ENCODE measurements at places on chromosomes 6 and 20.

DNA sequence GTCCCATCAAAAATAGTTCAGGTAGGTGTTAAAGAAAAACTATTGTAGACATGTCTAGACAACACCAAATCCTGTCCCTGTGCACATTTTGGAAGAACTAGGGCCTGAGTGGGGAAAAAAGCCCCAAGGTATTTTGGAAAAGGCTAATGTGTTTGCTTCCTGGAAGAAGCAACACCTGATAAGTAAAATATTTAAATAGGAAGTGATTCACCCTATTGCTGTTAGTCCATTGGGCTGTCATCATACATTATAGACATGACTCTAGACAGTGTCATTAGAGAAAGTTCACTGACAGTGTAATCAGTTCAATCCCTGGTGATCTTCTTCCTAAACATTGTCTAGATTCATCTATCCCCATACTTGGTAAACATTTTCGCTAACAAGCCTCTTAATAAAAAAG lies 465.3 kb downstream of the CBLN4 start:
- DNase-seq = no peak
- no peak overlapping the region for H3K4me3 ChIP-seq
- no peaks in the 10 kb centered on the region for H3K27me3 ChIP-seq
- H3K4me1 ChIP-seq = no peaks in the 10 kb centered on the region
- H3K27ac ChIP-seq = no peak overlapping the region
- no peaks in the 10 kb centered on the region for H3K36me3 ChIP-seq

- no peaks in the 10 kb centered on the region for H3K4me1 ChIP-seq
- H3K27me3 ChIP-seq = no peaks in the 10 kb centered on the region
- H3K4me3 ChIP-seq = no peak overlapping the region
- DNase-seq = no peak
These were observed 125.8 kb upstream of the SPTLC3 start for GRCh38 chr20:12882832-12883506.

DNA sequence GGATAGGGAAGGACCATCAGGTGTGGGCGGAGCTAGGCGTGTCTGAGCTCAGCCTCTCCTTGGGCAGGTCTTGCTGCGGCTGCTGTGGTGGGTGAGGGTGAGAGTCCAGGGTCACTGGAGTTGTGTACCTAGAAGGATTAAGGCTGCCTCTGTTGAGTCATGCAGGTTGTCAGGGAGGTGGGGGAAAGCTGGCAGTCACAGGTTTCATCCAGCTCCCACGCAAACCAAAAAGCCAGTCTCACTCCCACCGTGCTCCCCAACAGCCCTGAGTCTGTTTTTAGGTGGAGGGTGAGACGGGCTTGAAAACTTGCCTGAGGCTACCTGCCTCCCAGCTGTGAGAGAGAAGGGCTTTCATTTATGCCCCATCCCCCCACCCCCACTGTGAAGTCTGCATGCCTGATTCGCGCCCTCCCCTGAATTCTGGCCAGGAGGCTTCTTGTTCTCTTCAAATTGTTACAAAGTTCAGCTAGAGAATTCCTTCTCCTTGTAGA lies 161.5 kb downstream of the MYLK4 start:
- H3K4me3 ChIP-seq = no peak overlapping the region
- H3K27ac ChIP-seq = no peak overlapping the region
- DNase-seq = no peak
- H3K36me3 ChIP-seq = no peaks in the 10 kb centered on the region
- H3K4me1 ChIP-seq = peaks cover 3% of the 10 kb centered on the region
- H3K27me3 ChIP-seq = no peaks in the 10 kb centered on the region

- H3K4me3 ChIP-seq = no peak overlapping the region
- no peak for DNase-seq
- H3K36me3 ChIP-seq = no peaks in the 10 kb centered on the region
- no peaks in the 10 kb centered on the region for H3K27me3 ChIP-seq
- peaks cover 2% of the 10 kb centered on the region for H3K4me1 ChIP-seq
These were observed 34.7 kb upstream of the ASCC3 start for GRCh38 chr6:100915876-100916275.

DNA sequence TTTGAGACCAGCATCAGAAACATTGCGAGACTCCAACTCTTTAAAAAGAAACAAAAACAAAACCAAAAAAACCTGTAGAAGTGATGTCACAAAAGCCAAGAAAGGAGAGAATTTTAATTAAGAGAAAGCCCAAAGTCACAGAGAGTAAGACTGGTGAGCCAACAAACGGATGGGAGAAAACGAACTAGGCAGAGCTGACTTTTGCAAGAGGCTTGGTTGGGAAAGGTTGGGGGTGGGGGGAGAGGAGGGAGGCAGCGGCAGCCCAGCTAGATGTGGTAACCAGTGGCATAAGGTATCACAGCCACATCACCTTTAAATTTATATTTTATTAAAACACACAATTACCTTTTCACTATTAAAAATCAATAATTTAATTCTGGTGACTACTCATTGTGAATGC lies 23.5 kb downstream of the NOL7 start:
- no peak for DNase-seq
- no peaks in the 10 kb centered on the region for H3K4me1 ChIP-seq
- no peaks in the 10 kb centered on the region for H3K36me3 ChIP-seq
- no peaks in the 10 kb centered on the region for H3K27me3 ChIP-seq
- H3K27ac ChIP-seq = no peak overlapping the region
- no peak overlapping the region for H3K4me3 ChIP-seq

DNA sequence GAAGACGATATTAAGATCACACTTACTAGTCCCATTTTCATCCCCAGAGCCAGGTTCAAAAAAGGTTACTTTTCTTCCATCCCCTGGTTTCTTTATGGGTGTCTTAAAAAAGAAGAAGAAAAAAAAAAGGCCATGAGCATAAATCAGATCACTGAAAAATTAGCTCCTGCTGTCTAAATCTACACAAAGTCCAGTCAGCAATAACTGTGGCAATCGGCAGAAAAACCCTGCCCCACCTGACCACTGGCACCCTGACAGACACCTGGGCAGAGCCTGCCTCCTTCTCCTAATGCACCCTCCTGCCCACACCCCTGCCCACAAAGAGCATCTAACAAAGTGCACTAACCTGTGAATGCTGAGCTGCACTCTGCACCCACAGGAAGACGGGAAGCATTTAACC lies 69.8 kb downstream of the STAU1 start:
- H3K27ac ChIP-seq = no peak overlapping the region
- H3K36me3 ChIP-seq = peaks cover 28% of the 10 kb centered on the region
- no peak for DNase-seq

- H3K4me3 ChIP-seq = no peak overlapping the region
- no peaks in the 10 kb centered on the region for H3K4me1 ChIP-seq
- H3K27ac ChIP-seq = no peak overlapping the region
- DNase-seq = no peak
These were observed 23.5 kb downstream of the ZFP64 start for GRCh38 chr20:52168116-52168515.

DNA sequence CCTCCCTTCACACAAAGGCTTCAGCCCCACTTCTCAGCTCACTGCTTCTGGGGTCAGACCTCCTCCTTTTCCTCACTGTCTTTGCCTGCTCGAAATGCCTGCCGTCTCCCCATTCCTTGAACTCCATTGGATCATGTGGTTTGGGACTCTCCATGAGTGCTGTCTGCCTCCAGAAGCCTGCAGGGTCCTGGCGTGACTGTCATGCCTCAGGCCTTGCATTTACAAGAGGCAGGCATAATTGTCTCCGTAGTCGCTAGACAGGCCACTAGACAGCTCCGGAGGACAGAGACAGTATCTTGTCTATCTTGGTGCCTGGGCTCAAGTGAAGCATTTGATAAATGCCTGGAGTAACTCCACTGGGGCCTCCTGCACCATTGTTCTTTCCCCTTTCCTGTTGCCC lies 15.3 kb downstream of the PNLDC1 start:
- H3K27me3 ChIP-seq = no peaks in the 10 kb centered on the region
- H3K4me1 ChIP-seq = no peaks in the 10 kb centered on the region
- H3K27ac ChIP-seq = no peak overlapping the region
- no peak for DNase-seq
- no peak overlapping the region for H3K4me3 ChIP-seq

GRCh38 chr20:17843246-17844132 lies 125.1 kb downstream of the SNX5 start:
- H3K27me3 ChIP-seq = no peaks in the 10 kb centered on the region
- H3K4me1 ChIP-seq = no peaks in the 10 kb centered on the region
- DNase-seq = no peak
- no peak overlapping the region for H3K4me3 ChIP-seq
- H3K27ac ChIP-seq = no peak overlapping the region
- no peaks in the 10 kb centered on the region for H3K36me3 ChIP-seq

- no peaks in the 10 kb centered on the region for H3K4me1 ChIP-seq
- no peak overlapping the region for H3K27ac ChIP-seq
- no peaks in the 10 kb centered on the region for H3K27me3 ChIP-seq
- no peak overlapping the region for H3K4me3 ChIP-seq
These were observed 46.2 kb downstream of the HACE1 start for GRCh38 chr6:104813552-104813951.

DNA sequence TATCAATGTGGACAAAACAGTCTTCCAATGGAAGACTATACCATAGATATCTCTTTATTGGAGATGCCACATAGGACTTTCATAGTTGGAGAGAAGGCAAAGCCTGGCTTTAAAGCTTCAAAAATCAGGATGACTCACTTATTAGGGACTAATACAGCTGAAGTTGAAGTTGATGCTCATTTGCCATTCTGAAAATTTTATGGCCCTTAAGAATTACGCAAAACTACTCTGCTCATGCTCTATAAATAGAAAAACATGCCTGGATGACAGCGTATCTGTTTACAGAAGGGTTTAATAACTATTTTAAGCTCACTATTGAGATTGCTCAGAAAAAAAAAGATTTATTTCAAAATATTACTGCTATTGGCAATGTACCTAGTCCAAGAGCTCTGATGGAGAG lies 155.5 kb upstream of the DST start:
- H3K4me3 ChIP-seq = no peak overlapping the region
- no peak overlapping the region for H3K27ac ChIP-seq
- no peaks in the 10 kb centered on the region for H3K36me3 ChIP-seq
- H3K27me3 ChIP-seq = no peaks in the 10 kb centered on the region
- H3K4me1 ChIP-seq = peaks cover 4% of the 10 kb centered on the region

DNA sequence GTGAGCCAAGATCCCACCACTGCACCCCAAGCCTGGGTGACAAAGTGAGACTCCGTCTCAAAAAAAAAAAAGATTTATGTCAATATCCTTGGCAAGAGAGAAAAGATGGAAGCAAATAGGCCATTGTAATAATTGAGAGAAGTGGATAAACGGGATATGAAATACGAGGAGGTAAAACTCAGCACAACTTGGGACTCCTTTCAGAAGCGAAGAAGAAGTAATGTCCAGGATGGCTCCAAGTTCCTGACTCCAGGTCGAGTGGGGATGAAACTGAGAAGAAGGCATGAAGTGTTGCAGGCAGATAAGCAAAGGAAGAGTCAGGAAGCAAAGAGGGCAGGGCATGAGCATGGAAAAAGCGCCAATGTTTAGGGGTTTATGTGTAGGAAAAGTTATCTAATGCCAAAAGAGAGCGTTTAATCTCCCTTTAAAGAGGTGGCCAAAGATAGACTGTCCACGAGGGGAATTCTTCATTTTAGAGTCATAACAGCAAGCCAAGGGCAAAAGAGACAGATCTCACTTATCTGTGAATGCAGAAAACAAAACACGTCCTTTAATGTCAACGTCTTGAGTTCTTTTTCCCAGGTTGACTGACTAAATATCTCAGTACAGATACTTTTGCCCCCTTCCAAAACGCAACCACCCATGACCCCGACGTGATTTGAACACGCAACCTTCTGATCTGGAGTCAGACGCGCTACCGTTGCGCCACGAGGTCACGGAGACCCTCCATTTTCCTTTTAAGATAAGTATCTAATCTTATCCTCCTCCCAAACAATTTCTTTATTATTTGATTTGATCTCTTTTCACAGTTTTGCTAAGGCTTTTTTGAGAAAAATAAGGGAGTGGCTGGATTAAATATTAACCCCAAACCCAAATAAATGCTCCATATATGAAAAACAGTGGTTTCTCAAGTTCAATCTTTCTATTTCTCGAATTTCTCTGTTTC lies 46.3 kb upstream of the BTN3A2 start:
- peak overlapping the region; percentile 93 for H3K4me3 ChIP-seq
- no peak overlapping the region for H3K27ac ChIP-seq
- H3K27me3 ChIP-seq = no peaks in the 10 kb centered on the region
- H3K36me3 ChIP-seq = no peaks in the 10 kb centered on the region
- no peak for DNase-seq

DNA sequence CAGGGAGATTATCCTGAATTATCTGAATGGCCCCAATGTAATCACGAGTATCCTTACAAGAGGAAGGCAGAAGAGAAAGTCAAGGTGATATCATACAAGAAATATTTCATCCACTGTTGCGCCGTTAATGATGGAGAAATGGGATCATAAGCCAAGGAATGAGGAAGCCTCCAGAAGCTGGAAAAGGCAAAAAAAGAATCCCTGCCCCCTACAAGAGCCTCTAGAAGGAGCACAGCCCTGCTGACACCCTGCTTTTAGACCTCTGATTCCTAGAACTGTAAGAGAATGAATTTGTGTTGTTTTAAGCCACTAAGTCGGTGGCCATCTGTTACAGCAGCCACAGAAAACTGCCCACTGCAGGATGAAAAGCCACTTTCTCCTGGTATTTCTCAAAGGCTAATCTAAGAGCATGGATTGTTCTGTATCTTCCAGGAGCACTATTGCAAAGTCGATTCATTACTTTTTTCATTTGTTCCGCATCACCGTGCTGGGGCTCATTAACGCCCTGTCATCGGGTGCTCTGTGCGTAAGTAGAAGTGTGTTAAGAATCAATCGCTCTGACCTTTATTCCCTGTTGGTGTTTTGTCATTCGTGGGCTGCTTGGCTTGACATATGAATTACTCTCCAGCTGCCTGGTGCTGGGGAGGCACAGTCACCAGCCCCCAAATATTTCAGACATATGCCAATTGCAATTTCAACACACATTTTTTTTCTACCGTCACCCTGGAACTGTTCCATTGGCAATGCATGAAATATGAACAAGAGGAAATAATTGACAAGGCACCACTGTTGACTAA lies 117.0 kb downstream of the PCSK2 start:
- H3K4me3 ChIP-seq = no peak overlapping the region
- no peaks in the 10 kb centered on the region for H3K36me3 ChIP-seq
- no peaks in the 10 kb centered on the region for H3K27me3 ChIP-seq
- no peak overlapping the region for H3K27ac ChIP-seq
- DNase-seq = no peak
- H3K4me1 ChIP-seq = no peaks in the 10 kb centered on the region

GRCh38 chr6:9482030-9482738 lies 932.7 kb downstream of the TFAP2A start:
- H3K4me1 ChIP-seq = no peaks in the 10 kb centered on the region
- H3K36me3 ChIP-seq = no peaks in the 10 kb centered on the region
- H3K4me3 ChIP-seq = no peak overlapping the region
- DNase-seq = no peak
- no peak overlapping the region for H3K27ac ChIP-seq
- H3K27me3 ChIP-seq = no peaks in the 10 kb centered on the region

DNA sequence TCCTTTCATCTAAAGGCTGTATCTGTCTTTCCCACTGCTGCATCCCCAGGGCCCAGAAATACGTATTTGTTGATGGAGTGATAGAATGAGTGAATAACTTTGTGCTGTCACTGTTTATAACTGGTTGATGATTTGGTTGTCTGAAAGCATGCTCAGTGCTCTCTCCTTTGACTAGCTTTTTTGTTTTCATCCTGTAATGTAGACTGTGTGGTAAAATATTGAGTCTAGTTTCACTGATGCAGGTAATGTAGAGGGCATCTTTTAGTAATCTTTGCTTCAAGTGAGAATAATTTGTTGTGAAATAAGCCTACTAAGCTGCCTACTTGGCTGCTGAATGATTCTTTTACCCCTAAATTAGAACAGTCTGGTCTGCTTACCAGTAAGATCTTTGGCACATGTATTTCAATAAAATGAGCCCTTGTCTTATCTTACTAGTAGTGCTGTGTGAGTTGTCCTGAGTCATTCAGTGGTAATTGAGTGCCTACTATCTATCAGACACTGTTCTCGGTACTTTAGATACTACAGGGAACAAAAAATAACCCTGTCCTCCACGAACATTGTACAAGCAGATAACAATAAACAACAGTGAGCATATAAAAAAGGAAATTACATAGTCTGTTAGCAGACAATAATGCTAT lies 39.9 kb downstream of the MAPK14 start:
- H3K4me3 ChIP-seq = no peak overlapping the region
- no peaks in the 10 kb centered on the region for H3K27me3 ChIP-seq
- no peaks in the 10 kb centered on the region for H3K4me1 ChIP-seq
